ENCODE measurements at places on chromosomes 4 and X.

DNA sequence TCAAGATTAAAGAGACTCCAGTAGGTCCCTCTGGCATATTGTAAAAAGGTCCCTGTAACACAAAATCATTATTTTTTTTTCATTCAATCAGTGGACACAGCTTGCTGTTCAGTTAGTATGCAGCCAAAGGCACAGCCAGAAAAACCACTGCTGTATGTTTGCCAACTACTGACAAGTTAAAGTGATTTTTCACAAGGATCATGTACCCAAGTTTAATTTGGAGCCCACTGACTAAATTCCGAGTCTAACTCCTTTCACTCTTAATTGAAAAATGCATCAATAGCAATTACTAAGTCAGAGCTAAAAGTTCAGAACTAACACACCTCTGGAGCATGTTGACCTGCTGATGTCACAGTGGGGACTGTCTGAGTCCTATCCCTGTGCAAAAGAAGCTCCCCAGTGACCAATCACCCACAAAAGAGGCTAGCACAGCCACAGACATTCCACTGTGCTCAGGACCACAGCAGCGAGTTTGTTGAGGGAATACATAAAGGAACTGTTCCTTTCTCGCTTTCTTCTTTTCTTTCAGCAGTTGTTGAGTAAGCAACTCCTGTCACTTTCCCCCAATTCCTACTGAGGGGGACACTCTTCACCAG lies 60.4 kb downstream of the STX18 start:
- DNase-seq: no peak

DNA sequence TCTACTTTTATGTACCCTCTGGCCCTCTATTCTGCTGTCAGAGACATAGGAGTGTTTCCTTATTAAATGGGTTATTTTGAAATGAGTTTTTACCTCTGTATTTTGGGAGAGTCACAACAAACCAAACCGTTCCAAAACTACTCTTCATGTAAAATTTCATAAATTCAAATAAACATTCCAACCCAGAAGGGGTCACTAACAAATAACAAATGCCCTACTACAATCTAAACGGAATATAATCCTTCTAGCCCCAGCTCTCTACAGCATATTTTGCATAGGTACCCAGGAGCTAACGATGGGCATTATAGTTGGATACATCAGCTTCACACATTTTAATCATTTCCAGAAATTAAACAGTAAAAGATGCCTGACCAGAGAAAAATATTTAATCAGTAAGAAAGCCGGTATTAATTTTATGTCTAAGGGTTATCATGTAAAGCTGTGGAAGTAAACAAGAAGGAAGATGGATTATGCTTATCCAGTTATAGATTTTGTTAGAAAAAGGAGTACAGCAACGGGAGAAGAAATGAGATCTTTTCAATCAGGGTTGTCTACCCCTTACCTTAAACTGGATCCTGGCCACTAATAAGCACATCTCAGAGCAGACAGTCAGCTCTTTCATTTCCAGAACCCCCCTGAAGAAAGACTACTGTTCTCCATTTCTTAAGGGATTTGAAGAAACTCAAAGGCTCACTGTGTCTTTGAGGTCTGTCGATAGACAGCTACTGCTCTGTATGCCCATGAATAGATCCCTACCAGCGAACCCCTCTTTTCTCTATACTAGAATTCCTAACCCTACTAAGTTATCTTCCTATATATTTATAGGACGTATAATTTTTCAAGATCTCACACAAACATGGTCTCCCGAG lies 1.2 kb downstream of the UGDH start:
- DNase-seq: no peak

DNA sequence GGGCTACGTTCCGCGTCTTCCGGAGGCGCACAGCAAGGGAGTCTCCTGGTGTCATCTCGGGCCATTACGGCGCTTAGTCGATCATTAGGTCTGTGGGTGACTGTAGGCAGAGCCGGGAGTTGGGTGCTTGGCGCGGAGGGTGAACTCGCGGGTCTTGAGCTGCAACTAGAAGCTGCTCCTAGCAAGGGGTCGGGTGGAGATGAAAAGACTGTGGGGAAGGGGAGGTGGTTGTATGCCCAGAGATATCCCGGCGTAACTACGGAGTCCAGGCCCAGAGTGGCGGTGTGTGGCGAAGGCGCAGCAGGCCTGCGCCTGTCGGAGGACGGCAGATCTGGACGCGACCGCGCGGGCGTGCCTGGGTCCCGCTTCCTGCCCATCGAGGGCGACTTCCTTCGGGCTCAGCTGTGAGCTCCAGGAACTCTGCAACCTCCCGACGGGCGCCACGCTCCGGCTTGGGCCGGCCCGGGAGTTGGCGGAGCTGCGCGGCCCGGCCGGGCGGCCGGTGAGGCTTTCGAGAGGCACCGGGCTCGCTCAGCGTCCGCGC lies 2.7 kb upstream of the NKX3-2 start:
- no peak for DNase-seq

DNA sequence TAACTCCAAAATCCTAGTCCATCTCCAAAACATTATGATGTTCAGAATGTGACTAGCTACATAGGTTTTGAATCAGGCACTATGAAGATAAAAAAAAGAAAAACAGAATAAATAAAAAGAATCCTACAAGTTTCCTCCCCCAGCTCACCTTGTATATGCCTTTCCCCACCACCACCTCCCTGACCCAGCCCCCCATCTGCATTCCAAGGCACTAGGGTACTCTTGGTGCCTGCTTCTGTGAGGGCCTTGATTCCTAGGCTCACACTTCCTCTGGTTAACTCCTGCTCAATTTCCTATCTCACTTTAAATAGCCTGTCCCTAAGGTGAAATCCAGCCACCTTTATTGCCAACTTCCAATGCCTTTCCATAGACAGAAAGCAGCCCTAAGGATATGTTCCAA lies 178.7 kb upstream of the ATOH1 start:
- no peak for DNase-seq

DNA sequence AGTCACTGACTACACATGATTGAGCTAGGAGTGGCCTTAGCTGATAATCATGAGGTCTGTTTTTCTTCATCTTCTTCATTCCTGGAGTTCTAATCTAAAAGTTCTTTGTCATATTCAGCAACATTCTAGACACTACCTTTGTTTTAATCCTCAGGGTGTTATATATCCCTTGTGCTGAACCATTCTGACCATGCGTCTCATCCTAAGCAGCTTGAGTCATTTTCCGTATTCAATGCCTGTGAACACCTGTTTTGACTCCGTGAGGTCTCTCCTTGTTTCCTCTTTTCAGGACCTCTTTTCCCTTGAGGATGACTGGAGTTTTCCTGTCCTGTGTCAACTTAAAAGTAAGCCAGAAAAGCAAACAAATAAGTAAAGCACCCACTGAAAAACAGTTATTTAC lies 597.9 kb downstream of the GBA3 start:
- no peak for DNase-seq

DNA sequence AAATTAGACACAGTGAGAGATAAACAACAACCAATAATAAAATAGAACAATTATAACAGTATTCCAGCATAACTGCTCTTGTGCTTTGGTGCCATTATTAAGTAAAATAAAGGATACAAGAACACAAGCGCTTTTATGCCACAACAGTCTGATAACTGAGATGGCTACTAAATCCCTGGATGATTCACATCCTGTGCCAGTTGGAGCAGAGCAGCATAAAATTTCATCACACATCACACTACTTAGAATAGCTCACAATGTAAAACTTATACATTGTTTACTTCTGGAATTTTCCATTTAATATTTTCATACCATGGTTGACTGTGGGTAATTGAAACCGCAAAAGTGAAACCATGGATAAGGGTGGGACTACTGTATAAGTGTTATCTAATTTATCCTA lies 399.9 kb upstream of the CNKSR2 start:
- DNase-seq: no peak
